Memory B cell (primary cell): ENCODE measurements at places on chromosomes 4 and X.

- no peak for DNase-seq
Observed at GRCh38 chr4:52837716-52838558, 24.2 kb upstream of the RASL11B start.

DNA sequence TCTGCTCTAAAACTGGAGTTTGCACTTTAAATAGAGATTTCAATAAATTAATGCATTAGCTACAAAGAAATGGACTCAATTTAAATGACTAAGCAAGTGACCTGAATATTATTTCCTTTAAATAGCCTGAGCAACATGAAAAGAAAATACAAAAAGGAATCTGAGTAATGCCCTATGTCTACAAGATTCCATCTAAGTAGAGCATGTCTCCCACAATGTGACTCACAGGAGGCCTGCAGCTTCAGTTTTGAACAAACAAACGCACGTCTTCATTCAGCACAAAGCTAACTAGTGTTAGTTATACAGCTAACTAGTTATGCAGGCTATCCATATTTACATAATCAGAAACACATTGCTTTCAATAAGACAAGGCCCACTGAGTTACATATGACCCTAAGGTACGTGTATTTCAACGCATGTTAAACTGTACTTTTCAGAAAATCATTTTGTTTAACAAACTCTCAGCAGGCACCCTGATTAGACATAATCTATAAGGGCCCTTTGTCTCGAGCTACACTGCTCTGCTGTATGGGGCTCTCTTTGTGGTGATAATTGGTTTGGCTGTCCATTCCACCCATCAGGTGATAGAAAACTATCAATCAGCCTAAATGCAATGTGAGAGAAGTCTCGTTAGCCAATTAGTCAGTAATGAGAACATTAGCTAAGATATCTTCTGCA is 116.5 kb downstream of the MAML3 start:
- no peak for DNase-seq

GRCh38 chr4:67250131-67250896 is 295.0 kb downstream of the CENPC start:
- no peak for DNase-seq

DNA sequence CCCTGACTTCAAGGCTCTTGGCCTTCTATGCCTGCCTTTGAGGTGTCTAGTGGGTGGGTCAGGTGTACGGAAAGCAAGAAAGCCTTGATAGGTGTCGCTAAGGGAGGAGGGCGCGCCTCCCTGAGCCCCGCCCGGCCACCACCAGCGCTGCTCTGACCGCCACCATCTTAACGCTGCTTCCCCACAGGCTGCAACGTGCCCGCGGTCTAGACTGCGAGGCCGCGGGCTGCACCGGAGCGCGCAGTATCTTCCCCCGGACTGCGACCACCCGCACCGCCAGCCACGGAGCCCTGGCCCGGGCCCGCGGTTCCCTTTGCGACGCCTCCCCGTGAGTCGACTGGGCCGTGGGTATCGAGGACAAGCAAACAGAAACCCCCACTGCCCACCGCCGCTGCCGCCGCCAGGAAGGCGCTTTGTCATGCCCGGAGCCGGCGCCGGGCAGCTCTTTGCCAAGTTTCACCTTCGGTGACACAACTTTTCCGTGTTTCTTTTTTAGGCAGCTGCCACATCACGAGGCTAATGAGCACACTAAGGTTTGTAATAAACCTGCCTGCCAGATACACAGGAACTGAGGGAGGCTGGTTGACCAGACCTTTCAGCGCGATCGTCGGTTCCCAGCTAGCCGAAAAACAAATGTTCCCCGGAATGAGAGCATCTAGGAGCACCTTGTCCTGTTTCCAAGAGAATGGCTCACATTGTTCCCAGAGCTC is 335.8 kb upstream of the F9 start:
- DNase-seq: no peak

- DNase-seq: no peak
Observed at GRCh38 chrX:154593201-154593600, 8.3 kb downstream of the CTAG1A start.

DNA sequence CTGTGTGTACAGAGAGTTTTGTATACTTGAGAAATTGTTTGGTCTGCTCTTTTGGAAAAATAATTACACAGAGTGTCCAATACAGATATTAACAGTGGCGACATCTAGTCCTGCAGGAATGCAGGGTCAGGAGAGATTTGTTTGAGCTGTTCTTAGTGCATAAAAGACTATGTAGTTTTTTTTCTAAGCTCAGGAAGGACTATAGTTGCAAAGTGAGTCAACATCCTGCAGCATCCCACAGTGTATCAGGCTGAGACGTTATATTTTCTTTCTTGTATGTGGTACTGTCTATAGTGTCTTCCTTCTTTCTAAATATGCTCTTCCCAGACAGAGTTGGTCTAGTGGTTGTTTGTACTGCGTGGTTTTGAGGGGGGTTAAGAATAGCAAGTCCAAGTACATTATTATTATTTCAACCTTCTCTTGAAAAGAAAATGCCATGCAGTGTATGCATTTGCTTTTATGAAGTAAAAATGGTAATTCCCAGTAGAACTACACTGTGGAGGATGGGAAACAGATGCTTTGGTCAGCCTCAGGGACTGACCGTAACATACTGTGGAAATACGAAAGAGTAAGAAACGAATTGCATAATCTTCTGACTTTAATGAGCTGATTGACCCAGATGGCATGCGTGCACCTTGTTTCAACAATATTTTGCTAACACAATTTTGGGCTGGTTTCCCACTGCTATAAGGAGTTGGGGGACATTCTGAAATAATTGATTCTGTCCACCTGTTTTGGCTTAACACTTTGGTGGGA is 67.4 kb downstream of the DMP1 start:
- DNase-seq: no peak

DNA sequence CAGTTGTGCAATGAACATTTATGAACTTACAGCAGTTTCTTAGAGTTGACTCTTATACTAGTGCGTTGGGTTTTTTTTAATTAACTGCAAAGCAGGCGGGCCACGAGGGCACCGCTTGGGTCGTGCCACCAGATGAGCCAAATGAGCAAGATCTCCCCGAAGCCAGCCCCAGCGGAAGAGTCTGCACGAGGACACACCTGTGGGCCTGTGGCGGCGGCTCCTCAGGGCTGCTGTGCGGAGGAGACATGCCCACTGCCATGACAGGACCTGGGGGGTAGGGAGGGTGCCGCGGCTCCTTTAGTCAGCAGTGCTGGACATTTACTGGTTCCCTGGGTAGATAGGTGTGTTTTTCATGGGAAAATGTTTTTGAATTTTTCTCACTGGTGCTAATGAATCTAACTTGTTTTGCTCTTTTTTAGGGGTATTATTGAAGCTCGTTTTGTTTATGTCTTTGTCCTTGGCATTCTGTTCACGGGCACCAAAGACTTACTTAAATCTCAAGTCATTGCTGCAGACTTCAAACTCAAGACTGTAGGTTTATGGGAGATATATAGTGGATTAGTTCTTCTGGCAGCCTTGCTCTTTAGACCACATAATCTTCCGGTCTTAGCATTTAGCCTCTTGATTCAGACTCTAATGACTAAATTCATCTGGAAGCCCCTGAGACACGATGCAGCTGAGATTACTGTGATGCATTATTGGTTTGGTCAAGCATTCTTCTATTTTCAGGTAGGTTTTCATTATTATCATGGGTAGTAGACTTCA is 31.2 kb downstream of the PIGG start:
- DNase-seq: no peak

GRCh38 chr4:21450331-21450730 is 498.2 kb downstream of the KCNIP4 start:
- DNase-seq: no peak

DNA sequence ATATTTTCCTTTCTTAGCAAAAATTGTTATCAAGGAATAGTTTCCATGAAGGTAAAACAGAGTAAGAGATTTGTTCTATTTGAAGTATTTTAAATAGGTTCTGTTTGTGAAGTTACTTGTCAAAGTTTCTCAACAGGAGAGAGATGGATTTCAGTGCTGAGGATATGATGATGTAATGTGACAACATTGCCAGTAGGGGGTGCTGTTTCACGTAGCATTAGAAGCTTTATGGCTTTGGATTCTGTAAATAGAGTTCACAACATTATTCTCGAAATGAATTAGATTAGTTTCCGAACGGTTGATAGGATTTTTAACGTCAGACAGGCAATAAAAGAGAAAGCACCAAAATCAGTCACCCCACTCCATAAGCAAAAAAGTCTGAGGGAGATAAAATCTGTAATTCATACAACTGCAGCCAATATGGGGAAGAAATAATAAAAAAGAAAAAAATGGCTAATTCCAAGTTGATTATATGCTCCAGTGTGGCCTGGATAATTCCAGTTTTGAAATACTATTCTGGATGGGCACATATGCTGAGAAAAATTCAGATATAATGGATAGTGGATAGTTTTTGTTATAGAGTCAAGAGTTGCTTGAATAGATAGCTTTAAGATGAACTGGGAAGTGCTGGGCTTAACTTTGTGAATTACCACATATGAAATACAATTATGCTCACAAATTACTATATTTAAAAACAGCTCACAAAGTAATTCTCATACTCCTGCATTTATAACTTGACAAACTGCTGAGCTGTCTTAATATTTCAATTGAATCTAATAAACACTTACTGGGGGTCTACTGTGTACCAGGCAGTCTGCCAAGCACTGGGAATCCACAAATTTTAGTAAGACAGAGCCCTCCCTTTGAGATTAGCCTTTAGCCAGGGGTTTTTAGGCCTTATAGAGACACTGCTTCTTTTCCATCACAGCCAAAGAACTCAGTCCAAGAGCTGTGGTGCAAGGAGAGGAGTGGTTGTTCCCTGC is 109.1 kb downstream of the GPAT3 start:
- no peak for DNase-seq

GRCh38 chrX:151537572-151537971 is 25.9 kb upstream of the PASD1 start:
- no peak for DNase-seq

DNA sequence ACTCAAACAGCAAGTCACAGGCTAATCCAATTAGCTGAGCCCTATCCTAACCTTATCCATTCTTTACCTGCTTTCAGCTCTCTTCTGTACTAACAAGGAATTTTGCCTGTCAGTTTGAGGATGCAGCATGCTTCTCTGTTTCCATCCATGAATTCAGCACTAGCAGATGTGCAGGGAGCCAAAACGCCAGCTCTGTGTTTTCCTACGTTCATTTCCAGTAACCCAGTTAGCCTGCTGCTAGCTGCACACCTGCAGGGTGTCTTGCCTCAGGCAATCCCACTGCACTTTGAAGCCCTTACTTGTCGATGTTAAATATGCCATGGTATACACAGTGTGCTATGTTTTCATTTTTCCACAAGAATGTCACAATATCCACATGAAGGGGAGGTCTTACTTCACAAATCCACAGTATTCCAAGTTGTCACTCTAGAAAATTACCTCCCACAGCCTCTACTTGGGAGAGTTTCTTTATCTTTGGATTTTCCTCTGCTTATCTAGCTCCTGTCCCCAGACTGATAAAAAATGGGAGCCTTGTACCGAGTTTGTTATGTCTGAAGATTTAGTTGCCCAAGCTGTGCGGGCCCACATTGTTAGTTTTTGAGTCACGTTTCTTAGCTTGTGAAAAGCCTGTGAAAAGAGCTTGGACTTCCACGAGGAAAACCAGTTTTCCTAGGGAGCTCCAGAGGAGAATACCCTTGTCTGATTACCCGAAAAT is 127.6 kb upstream of the HHIP start:
- no peak for DNase-seq

- no peak for DNase-seq
Observed at GRCh38 chrX:13761606-13762414, 27.3 kb downstream of the OFD1 start.

GRCh38 chrX:27598312-27598711 is 8.2 kb downstream of the DCAF8L2 start:
- no peak for DNase-seq

DNA sequence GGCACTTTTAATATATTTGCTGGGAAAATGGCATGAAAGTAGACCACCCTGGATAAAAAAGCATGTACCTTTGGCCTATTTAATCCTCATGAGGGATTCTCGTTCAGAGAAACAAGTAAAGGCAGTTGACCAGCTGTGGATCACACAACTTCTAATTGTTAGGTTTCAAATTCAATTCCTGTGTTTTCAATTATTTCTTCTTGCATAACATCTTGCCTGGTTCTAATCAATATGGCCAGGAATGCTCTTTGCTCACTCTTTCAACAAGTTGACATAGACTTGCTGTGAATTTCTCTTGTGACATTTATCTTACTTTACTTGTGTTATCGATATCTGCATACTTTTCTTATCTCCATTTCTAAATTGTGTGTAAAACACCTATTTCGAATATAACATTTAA is 211.8 kb downstream of the SLC7A11 start:
- no peak for DNase-seq

GRCh38 chrX:39772057-39772832 is 325.5 kb downstream of the BCOR start:
- no peak for DNase-seq

GRCh38 chrX:42978655-42979379 is 200.9 kb upstream of the PPP1R2C start:
- DNase-seq: no peak

GRCh38 chr4:8047837-8048678 is 108.4 kb upstream of the AFAP1 start:
- no peak for DNase-seq

DNA sequence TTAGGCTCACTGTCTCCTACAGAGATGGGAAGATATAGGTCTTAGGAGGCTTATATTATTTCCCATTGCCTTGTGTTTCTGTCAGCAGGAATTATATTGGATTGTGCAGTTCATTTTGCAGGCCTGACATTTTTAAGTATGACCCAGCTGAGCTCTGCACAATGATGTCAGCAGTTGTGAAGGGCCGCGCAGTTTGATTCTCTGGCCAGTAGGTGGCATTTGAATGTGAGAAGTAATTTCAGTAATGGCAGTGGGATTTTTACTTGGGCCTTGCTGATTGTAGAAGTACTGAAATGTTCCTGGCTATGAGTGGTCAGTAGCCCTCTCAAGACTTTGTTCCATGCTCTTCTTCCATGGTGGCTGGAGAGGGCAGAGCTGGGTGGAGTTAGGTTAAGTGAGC is 247.2 kb upstream of the MTMR8 start:
- DNase-seq: no peak

- DNase-seq: no peak
Observed at GRCh38 chr4:188437535-188437934, 298.3 kb downstream of the TRIML1 start.

DNA sequence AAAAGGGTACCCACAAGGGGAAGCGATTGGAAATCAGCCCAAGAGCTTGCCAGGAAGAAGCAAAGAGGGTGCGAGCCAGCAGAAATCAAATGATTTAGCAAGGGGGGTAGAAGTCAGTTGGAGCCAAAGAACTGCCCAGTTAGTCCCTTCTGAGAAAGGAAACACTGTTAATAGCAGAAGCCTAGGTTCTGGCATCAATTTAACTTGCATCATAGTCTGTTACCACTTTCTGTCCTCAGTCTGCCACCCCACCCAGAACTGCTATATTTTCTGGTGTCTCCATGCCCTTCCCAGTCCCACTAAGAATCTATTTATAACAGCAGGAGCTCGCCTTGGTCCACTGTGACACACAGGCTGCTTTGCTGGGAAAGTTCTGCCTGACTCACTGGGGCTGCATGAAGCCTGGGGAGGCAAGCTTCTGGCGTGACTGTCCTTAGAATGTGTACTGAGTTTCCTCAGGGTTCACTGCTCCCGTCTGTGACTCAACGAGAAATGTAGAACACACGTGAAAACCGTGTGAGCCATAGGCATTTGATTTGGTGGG is 157.8 kb upstream of the TTC29 start:
- no peak for DNase-seq
